ENCODE measurements at places on chromosomes 6 and 20.
A peak's percentile ranks its signal among the peaks of the same experiment; 100 is the strongest.

DNA sequence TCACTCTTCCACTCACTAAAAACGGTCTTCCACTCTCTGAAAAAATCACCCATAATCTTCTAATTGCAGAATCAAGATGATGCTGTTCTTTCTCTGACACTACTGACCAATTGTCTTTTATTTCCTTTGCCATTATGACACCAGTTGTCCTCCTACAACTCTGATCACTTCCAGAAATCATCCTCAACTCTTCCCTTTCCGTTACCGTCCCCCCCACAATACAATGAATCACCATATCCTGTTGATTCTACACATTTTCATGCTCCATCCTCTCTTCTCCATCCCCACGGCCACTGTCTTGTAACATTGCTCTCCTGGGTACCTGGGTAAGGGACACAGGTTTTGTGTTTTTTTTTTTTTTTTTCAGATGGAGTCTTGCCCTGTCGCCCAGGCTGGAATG is 2.5 kb upstream of the PPP2R5D start:
- no peak for DNase-seq

DNA sequence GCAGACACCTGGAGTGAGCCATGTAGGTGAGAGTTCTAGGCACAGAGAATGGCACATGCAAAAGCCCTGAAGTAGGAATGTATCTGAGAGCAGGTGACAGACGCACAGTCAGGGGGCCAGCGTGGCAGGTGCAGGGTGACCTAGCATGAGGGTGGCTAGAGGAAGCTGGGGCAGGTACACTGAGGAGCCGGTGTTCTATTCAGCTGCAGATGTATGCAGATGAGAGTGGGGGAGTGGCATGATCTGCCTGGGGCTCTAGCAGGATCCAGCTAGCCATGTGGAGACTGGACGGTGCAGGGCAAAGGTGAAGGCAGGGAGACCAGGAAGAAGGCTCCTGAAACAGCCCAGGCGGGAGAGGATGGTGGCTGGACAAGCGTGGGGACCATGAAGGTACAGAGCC is 10.7 kb downstream of the PEDS1 start:
- DNase-seq, result no peak

- no peak for DNase-seq
These were observed 1654.1 kb downstream of the GRIK2 start for GRCh38 chr6:103047567-103047966.

DNA sequence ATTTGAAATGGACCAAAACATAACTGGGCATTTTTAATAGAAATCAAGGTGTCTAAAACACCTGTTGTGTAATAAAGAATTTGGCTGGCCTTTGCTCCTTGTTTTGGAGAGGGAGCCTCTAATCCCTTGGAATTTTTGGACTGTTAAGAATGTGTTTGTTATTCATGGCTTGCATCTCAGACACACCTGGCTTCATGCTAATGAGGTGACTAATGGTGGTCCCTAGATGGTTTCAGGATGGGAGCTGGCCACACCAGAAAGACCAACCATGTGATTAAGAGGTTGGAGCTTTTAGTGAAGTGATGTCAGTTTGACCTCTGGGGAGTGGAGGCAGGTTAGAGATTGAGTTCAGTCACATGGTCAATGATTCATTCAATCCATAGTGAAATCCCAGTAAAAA is 328.4 kb downstream of the DHX35 start:
- no peak for DNase-seq

GRCh38 chr20:58555078-58555765 is 40.0 kb upstream of the APCDD1L start:
- no peak for DNase-seq

- peak; percentile 48 for DNase-seq
These were observed 38.4 kb upstream of the ARHGAP18 start for GRCh38 chr6:129748212-129748900.

- DNase-seq, result no peak
These were observed 94.4 kb downstream of the RNASET2 start for GRCh38 chr6:166861961-166862286.

DNA sequence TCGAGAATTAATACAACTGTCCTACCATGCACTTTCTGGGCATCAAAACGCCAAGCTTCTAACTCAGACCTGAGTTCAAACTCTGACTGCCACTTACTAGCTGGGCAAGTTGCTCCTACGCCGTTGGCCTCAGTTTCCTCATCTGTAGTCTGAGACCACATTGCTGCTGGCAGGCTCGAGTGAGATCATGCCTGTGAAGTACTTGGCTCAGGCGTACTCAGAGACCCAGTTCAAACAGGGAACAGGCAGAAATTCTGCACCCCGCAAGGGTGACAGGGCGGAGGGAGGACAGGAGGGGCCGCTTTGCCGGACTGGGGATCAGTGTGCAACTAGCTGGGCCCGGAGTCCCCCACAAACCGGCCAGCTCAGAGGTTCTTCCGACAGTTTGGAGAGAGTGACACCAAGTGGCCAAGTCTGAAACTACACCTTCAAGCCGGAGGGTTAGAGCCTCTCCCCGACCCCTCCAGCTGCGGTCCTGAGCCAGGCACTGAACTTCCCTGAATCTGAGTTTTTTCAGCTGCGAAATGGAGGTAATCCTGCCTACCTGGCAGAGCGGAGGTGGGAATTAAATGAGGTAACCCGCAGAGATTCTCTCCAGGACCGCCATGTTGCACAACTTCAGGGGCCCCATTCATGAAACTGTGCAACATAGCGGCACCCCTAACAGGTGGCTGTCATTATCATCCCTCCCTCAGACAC is 46.0 kb upstream of the PTPN1 start:
- peak; percentile 49 for DNase-seq

- no peak for DNase-seq
These were observed 62.5 kb upstream of the PTGIS start for GRCh38 chr20:49630396-49630951.

DNA sequence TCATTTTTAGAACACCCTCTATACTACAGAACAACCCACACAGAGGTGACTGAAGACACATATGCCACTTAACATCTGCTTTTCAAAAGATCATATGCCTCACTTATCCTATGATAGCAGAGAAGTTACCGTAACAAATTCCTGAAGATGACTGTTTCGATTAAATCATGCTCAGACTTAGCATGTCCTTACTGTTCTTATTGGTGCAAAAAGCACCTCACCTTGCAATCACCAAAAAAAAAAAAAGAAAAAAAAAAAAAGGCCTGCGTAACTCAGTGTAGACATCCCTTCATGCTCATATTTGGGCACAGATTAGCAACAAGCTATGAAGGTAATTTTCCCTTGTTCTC is 17.7 kb upstream of the DST start:
- DNase-seq, result no peak

GRCh38 chr6:52299653-52300052 is 15.1 kb upstream of the MCM3 start:
- DNase-seq, result no peak

- no peak for DNase-seq
These were observed 847.0 kb downstream of the PHF3 start for GRCh38 chr6:64482631-64483030.

DNA sequence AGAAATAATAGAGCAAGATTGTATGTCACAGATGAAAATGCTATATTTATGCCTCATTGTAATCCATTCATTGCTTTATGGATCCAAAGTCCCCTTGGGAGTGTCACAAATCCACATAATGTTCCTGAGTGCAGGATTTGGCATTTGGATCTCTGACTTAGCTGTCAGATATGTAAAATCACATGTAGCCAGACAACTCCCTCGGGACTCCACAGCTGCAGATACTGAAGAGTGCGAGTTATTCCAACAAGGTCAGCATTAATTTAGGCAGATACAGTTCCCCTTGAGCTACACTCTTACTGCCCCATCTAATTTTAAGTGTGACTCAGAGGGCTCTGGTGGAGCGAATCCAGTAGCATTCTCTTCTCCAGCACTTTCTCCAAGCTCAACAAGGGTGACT is 433.2 kb downstream of the CD83 start:
- DNase-seq, result no peak

DNA sequence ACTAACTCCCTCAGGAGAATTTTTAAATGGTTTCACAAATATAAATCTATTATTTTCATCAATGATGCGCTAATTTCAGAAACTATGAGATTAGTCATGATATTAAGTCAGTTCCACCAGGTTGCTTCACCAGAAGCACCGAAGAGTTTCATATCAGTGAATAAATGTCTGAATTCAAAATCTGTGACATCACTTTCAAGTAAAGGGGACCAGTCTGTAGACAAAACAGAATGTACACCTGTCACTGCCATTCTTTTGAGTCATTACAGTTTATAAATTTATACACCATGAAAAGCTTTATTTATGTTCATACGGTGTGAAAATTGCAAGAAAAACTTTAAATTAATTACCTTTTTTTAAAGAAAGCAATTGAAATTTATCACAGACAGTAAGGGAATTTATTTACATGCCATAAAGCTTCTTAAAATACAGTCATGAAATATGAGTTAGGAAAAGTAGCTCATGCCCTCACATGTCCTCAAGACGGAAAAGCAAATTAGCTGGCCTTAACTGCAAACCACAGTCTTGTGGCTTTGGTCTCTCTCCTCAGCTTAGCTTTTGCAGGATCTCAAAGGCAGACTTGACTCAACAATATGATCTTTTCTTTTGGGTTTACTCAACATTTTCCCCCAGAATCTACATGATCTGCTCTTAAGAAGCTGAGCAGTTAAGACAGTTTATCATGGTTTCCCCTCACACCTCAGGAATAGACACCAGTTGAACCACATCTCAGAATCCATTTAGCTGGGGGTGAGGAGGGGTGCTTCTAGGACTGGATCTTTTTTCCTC is 177.7 kb upstream of the MCHR2 start:
- no peak for DNase-seq

- DNase-seq, result no peak
These were observed 277.0 kb downstream of the FOXA2 start for GRCh38 chr20:22307409-22307808.

DNA sequence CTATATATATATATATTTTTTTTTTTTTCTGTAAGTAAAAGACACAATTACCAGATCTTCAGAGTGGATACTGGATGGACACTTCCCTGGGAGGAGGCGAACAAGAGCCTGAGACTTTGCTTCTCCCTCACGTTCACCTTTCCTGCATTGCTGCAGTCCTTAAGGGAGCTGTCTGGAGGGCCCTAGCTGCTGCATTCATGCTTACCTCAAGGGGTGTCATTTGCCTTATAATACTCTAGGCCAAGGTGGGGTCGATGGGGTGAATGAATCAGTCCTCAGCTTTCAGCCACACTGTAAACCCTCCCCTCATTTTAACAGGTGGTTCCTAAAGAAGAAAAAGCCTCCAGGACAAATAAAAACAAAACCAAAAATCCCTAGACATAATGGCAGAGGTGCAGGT is 34.8 kb upstream of the CD83 start:
- no peak for DNase-seq

GRCh38 chr20:53180928-53181362 is 208.8 kb downstream of the TSHZ2 start:
- DNase-seq, result no peak

- DNase-seq, result peak; percentile 78
These were observed 143.8 kb downstream of the LPA start for GRCh38 chr6:160520043-160520904.

GRCh38 chr6:81761197-81761596 is 8.7 kb upstream of the TENT5A start:
- no peak for DNase-seq

- DNase-seq, result no peak
These were observed 81.1 kb upstream of the AGPAT4 start for GRCh38 chr6:161354956-161355355.

GRCh38 chr6:28337121-28337520 is 1.2 kb upstream of the ZSCAN31 start:
- DNase-seq, result no peak

- DNase-seq, result no peak
These were observed 35.2 kb upstream of the STMND1 start for GRCh38 chr6:17066610-17067009.

GRCh38 chr6:109088995-109089394 is 5.7 kb downstream of the SESN1 start:
- no peak for DNase-seq

- DNase-seq, result no peak
These were observed 2.7 kb downstream of the COL21A1 start for GRCh38 chr6:56244528-56245253.

DNA sequence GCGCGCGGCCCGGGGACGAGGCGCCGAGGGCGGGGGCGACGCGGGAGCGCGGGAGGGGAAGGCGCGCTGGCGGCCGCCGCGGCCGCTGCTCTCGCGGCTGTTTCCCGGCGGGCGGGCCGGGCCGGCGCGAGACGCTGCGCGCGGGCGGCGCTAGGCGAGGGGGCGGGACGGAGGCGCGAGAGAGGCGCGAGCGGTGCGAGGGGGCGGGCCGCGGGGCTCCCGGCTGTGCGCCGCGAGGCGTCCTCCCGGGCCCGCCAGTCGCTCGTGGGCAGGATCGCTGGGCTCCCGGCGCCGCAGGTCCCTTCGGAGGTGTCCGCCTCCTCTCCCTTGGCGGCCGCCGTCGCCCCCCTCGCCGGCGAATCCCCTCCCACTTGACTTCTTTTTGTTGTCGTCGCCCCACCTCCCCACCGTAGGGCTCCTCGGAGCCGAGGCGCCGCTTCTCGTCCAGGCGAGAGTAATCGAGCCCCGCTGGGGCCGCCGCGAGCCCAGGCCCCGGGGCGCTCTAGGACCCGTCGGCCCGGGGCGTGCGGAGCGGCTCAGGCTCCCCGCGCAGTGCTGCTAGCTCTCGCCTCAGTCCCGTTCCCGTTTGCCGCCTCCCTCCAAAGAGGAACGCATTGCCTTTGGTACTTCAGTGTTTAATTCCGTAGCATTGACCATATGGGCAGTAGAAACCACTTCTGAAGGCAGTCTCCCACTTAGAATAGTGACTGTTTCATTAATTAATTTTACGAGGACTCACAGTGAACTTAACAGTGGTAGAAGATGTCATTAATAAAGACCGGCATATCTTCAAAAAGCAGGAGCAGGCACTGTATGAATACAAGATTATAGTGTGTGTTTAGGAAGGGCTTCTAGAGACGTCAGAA is at the start of gene RANBP9:
TSS of gene RANBP9 (minus strand) at position 103 of the 866 bp plus-strand sequence. CDS start 330 bp downstream, outside the sequence.
- peak; percentile 86 for DNase-seq

GRCh38 chr6:170152989-170153388 is 137.9 kb downstream of the DLL1 start:
- DNase-seq, result no peak

GRCh38 chr6:79028641-79029314 is 49.3 kb downstream of the PHIP start:
- DNase-seq, result no peak

- DNase-seq, result no peak
These were observed 304.7 kb upstream of the SGK1 start for GRCh38 chr6:134622382-134623173.

- no peak for DNase-seq
These were observed 134.9 kb downstream of the TMEM200A start for GRCh38 chr6:130500693-130501092.

- DNase-seq, result peak; percentile 26
These were observed 104.4 kb upstream of the TAB2 start for GRCh38 chr6:149212892-149213801.

DNA sequence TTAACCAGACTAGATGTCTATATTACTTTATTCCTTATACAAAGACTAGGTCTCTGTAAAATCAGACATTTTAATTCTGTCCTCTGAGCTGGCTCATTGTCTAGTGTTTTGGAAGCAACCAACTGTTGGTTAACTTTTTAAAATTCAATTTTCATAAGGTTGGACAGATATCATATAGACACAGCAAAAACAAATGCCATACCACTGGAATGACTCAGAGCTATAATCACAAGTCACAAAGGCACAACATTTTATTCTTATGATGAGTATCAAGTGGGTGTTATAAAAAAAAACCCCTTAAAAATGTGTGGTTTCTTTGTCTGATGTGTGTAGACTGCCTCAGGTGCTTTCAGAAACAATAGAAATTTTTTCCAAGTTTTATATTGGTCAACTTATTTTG is 296.2 kb upstream of the MARCKS start:
- no peak for DNase-seq
